ENCODE measurements at places on chromosomes 2 and 18.
A peak's percentile ranks its signal among the peaks of the same experiment; 100 is the strongest.

- DNase-seq = no peak
Observed at GRCh38 chr18:63043516-63043915, 276.1 kb downstream of the BCL2 start.

GRCh38 chr2:239111401-239112100 is 263.7 kb downstream of the TWIST2 start:
- DNase-seq = no peak

DNA sequence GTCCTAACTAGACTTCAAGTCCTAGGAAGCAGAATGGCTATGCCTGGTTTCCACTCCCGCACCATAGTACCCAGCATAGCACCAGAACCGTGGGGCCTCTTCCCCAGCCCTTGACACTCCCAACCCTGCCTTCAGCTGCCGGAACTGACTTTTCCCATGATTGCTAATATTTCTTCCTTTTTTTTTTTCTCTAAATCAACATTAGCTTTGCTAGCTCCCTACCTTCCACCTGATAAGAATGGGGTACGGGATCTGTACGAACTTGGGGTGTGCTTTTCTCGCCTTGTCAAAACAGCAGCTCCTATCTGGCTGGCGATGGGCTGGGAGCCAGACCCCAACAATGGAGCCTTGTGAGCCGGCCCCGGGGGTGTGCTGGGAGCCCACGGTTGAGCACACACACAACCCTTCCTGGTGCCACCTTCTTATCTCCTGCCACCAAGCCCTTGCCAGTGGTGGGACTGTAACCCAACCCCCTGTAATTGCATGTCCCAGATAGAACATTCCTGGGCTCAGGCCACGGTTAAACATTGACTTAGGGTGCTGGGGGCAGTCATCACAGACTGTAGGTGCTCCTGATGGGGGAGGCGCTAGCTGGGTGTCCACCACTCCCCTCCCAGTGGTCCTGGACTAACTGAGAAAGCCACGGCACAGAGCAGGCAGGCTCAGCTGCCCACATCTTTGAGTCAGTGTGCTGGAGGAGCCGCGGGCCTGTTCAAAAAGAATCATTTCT is 213.0 kb upstream of the HAAO start:
- peak; percentile 96 for DNase-seq

DNA sequence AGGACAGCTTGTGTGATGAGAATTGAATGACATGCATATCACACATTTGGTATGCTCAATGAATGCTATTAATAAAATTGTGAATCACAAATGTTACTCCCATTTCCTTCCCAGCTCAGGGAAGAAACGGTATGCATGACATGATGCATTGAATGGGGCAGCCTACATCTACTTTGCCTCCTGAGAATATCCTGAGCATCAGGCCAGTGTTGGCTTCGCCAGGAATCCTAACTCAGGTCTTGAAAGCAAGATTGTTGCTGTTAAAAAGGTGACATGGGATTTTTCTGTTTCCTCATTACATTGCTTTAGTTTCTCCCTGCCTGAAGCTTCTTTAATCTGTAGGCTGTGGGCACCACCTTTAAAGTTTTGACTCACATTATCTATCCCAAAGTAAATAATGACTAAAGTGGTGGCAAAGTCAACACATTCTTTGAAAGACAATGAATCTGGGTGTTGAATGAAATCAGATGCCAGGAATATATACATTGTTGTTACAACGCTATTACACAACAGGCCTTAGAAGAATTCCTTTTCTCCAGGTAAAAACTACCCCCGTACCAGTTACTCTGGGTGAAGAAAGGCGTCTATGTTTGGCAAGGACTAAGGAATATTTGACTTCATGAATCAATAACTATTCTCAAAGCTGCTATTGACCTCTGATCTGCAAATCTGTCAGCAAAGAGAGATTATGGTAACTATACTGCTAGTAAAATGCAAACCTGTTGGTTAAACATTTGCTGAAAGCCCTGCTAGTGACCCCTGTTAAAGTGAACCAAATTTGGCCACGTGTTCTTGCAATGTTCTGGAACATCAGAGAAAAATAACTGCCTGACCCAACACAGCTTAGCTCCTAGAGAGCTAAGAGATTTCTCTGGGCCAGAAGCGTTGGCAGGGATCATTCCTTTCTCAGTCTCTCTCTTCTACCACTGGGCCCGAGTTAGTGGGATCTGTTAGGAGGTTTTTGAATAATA is 30.5 kb upstream of the NEDD4L start:
- no peak for DNase-seq

DNA sequence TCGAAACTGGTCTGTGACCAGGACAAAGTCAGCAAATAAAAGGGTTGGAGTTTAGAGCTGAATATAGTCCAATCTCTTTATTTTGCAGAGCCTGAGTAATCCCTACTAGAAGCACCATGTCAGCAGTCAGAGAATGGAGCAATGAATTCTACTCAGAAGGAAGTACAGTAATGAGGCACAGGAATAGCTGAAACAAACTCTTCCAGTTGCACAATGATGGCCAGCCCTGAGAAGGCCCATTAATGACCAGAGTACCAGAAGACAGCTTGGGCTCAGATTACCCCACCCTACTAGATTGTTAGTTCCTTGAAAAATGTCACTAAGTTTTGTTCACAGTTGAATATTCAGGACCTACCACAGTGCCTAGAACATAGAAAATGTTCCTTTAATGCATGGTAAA is 40.3 kb upstream of the SCG2 start:
- DNase-seq = no peak

DNA sequence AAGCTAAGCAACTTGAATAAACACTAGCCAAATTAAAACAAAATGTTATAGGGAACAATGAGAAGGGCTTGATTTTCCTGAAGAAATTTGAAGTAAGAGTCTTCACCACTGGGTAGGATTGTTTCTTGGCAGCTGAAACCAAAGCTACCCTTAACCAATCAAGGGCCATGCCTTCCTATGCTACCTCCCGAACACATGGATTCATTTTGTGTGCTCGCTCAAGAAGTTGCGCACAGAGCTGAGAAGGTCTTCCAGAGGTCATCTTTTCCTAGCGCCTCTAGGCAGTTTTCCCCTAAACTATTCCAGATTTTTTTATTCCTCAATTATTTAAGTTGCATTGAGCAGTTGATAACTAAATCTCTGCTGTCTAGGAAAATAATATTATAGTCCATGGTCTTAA is 264.6 kb downstream of the RBM43 start:
- DNase-seq = no peak

- no peak for DNase-seq
Observed at GRCh38 chr18:12017081-12017480, 35.8 kb downstream of the IMPA2 start.

DNA sequence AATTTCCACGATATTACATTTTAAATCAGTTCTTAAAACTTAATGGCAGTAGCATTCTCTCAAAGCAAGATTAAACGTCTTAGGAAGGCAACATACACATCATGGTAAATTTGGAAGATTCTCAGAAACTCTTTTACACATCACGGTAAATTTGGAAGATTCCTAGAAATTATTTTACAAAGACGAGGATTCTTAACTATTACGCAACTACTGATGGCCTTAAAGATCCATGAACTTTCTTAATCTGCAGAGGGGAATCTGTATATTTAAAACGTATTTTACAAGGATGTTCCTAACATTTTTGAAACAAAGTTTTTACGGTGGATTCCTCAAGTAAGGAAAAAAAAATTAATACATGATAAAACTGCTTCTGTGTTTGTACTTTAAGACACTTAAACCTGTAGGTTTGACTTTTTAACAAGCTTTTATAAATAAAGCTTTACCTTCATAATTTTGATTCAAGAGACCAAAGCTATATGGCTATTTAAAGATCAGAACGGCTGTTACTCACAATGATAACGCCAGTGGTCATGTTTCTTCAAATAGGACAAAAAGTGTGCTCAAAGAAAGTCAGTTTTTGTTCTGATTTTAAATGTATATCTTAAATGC is 1.7 kb downstream of the ATF2 start:
- no peak for DNase-seq

- DNase-seq = no peak
Observed at GRCh38 chr2:169771612-169772011, 27.1 kb upstream of the SSB start.

DNA sequence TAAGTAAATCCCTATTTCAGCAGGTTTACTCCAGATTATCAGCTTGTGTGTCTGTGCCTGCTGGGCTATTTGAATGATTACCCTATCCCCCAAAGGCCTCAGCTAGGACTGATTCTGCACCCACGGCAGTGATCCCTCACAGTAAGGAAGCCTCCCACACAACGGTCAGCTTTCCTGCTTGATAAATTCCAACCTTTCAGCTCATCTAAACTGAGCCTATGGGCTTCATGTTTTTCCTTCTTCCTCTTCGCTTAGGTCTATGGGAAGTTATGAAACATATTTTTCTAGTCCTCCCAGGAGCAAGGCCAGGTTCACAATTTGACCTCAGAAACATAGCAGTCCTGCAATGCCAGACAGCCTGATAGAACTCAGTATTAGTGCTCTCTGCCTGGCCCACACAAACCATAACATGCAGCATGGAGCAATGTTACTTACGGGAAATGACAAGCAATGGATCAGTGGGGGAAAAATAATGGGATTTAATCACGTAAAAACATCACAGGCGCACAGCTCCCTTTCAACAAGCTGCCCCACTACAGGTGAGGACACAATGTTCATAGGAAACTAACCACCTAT is 170.9 kb downstream of the ZNF521 start:
- no peak for DNase-seq

GRCh38 chr18:26468931-26469340 is 79.4 kb downstream of the KCTD1 start:
- DNase-seq = peak; percentile 57

DNA sequence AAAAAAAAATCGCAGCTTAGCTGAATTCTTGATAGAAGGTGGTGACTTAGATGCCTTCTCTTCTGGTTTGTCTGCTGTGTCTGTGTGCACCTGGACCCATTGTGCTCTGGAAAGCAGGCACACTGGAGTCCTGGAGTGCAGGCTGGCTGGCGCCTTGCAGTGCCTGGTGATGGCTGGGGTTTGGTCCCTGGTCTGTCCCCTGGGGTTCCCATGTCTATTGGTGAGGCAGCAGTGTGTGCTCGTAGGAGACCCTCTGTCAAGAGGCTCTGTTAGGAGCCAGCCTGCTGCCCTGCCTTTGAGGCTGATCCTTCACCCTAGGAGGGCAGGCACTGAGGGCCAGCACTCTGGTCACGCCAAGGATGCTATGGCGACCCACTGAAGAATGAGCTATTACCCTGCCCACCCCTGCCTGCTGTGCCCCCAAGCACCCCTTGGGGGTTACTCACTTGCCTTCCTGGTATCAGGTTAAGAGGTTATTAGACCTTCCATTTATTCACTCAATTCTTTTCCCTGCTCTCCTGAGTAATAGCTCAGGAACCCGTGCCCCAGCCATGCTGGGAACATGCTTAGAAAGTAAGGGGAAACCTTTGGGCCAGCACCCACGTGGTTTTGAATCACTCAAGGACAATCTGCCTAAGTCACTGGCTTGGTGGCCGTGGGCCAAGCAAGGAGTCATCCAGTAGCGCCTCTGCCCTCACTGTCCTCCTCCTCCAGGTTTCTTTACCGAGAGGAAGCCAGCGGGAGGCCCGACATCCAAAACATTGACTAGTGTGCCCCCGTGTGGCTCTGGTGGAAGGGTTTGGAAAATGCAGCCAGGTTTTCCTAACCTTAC is 284.5 kb downstream of the PRKCE start:
- DNase-seq = peak; percentile 94

GRCh38 chr2:18719978-18720775 is 130.8 kb upstream of the NT5C1B start:
- DNase-seq = no peak

DNA sequence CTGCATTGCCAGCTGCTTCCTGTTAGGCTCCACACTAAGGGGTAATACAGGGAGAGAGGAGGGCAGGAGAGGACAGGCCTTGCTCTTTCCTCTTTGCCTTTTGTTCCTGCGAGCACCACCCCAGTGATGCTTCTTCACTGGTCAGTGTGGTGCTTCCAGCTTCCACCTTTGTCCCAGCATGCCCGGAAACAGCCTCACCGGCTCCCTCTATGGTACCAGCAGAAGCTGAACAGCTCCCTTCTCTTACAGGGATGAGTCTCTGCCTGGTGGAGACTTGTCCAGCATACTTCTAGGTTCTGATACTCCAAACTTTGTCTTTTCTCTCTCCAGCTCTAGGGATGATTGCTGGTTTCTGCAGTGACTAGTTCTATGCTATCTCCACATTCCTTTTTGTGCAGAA is 413.3 kb downstream of the TSN start:
- peak; percentile 41 for DNase-seq

- no peak for DNase-seq
Observed at GRCh38 chr2:109343460-109343859, 214.5 kb downstream of the SH3RF3 start.

DNA sequence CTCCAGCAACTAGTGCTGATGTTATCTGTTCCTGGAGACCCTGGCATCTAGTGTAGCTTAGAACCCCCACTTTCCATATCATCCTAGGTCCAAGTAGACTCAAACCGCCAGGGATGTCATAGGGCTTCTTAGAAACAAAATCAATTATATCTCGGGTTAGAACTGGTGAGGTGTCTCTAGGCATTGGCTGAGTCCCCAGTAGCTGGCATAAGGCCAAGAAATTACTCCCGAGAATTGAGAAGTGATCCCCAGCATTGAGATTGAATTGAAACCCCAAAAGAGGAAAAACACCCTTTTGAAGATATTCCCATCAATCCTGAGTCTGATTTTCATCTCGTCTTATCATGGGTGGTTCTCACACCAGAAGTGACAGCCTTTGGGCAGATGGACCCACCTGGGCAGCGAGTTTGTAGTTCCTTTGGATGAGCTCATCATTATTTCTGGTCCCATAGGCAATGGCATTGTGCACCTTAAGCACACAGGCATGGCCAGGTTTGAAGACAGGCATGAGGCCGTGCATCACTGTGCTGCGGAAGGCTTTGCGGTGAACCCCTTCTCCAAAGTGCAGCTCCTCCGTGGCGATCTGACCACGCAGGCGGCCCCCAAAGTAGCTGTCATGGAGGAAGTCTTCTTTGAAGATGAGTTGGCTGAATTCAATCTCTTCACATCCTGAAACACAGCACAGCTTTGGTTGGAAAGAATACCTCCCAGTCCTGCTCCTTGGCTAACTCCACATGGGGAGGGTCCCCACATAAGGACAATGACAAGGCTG is 112.2 kb downstream of the ALPK2 start:
- no peak for DNase-seq

DNA sequence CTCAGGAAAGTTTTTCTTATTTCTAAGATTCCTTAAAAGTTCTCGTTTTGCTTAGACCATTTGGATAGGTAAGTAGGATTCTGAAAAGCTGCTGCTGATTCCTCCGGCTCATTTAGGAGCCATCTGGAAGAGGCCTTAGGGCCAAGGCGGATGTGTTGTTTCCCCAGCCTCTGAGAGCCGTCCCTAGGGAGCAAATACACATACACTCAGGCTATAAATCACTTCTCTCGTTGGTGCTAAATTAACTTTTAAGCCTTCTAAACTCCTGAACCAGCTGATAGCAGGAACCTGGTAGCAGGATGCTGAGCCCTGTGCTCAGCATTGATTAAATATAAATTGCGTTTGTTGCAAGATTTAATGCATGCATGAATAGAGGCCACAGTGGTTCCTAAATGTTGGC is 109.8 kb downstream of the ADCYAP1 start:
- no peak for DNase-seq

DNA sequence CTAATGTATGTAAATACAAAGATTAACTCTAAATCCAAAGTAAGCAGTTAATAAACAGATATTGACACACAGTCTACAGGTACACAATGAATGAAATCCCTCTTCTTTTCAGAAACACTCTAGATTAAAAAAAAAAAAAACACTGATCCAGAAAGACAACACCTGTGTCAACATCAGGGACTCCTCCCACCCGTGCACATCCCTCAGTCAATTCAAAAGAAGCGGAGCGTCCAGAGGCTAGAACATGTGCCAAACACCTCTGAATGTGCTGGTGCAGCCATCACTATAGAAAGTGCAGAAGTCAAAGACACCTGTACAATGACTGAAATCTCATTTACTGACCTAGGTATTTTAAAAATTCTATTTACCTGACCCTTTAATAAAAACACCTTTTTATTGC is 622.6 kb upstream of the ID2 start:
- DNase-seq = no peak
